ENCODE measurements at places on chromosomes 5 and 9. TPM values are rescaled to one million over a fixed set of nuclear protein-coding genes. Genes with fewer than 3 reads are reported as not detected.

DNA sequence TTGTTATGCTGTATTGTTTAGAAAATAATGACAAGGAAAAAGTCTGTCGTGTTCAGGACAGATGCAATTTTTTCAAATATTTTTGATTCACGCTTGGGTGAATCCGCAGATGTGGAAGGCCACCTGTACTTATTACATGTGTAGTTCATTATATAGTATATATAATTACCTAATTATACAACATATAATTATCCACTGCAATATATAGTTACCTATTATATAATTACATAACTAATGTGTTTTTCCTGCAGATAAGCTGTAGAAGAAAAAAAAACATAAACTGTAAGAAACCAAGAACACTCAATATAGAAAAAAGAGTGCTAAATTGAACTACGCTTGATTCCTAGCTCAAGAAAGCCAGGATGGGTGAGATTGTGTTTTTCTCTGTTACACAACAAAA lies 93.6 kb upstream of the RANBP3L start:
- DNase-seq: no peak

- DNase-seq: no peak
These were observed 92.2 kb upstream of the TRPC7 start for GRCh38 chr5:136457390-136458013.

DNA sequence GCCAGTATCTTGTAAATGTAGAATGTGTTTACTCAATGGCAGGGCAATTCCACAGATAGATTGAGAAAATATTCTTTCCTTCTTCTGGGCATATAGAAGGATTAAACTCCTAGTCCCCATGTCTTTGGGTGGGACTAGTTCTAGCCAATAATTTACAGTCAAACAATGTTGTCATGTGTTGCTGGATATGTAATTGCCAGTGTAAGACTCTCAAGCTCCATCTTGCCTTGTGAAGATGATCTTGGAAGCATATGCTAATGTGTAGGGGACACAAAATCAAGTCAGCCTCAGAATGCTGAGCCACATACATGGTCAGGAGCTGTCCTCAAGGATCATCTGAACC lies 386.9 kb downstream of the CETN3 start:
- DNase-seq: no peak

DNA sequence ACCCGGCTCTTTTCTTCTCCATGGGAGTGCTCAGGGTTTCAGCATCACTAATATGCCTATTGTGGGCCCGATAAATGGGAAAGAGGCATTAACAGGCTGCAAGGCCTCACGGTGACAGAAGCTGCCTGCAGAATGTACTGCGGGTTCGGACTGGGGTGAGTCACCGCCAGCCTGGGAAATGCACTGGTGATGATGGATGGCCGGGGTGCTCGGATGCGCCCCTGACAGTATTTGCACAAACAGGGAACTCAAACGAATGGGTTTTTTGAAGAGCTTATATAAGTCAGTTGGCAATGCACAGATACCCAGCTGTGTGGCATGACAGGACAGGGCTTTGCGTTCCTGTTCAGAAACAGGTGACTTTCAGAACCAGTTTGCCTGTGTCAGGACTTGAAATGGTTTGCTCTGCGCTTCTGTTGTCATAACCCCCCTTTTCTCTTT lies 42.0 kb upstream of the PITX1 start:
- DNase-seq: no peak

- DNase-seq: no peak
These were observed 3.4 kb downstream of the C1QTNF3 start for GRCh38 chr5:34039398-34040157.

Gene STK32A
- total RNA-seq: not detected

Measured in CD4-positive, alpha-beta memory T cell (primary cell).